C1 segment of cervical spinal cord (tissue), 14 donors: ENCODE measurements at places on chromosomes 1 and 21.

GRCh38 chr1:48552420-48552819 lies 80.4 kb upstream of the SPATA6 start:
- DNase-seq = no peak

DNA sequence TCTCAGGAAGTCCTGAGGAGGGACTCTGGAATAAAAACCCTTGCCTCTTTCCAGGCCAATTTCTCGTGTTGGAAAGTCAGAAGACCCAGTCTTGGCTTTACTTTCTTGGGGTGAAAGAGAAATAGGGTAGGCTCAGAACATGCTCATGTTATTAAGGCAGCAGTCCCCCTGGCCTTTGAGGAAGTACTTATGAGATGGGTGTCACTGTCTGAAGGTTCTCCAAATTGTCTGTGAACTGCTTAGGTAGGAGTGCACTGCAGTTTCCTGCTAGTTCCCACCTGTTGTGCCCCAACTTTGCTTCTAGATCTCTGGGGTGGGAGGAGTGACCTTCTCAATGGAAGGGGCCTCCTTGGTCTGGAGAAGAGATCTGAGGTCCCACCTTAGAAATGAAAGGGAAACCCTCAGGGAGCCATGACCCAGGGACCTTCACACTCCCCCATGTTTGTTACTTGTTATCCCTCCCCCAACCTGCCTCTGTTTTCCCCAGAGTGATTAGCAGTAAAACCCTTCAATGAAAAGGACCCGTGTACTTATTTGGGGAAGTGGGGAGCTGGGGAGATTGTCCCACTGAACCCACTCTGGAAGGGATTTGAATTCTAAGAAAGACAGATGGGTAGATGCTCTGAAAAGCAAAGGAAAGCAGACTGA lies 5.7 kb downstream of the ZNF691 start:
- no peak for DNase-seq

DNA sequence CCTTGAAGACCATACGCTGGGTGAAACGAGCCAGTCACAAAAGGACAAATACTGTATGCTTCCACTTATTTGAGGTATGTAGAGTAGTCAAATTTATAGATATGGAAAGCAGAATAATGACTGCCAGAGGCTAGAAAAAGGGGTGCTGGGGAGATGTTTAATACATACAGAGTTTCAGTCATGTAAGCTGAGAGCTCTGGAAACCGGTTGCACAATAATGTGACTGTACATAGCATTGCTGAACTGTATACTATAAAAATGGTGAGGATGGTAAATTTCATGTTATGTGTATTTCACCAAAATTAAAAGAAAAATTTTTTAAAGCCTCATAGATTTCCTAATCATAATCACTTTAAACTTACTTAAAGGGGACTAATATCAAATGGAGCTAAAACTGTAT lies 110.8 kb downstream of the ZZZ3 start:
- no peak for DNase-seq

GRCh38 chr1:235923466-235924021 lies 56.8 kb upstream of the LYST start:
- DNase-seq = no peak

DNA sequence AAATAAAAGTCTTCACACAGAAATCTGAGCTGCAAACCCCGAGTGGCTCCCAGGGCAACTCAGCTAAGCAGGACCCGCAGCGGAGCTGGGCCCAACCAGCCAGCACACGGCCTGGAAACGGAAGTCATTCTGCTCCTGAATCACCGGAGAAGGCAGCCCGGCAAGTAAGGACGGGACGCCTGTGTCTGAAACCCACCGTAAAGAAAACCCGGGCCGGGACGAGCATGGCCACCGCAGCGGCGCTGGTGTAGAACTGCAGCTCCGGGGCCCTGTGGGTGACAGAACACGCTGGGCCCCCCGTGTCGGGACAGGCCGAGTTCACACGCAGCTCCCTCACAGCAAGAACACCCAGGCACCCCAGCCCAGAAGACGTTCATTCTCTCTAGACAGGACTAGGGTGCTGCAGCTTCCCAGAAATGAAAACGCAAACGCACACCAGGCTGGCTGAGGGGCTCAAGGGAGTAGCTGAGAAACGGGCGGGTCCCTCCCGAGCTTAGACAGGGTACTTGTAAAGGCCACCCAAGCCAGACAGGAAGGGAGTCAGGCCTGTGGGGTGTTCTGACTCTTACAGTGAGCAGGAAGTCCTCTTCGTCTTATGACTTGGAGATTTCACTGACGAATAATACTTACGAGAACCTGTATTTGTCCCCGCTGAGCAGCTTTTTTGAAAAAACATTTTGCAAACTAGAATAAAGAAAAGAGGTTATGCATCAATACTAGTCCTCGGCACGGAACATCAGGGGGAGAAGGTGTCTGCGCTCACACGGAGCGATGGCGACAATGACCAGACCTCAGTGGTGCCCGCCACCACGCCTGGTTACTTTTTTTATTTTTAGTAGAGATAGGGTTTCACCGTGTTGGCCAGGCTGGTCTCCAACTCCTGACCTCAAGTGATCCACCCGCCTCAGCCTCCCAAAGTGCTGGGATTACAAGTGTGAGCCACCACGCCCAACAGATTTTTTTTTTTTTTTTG lies 10.9 kb upstream of the CDK11B start:
- DNase-seq = no peak

DNA sequence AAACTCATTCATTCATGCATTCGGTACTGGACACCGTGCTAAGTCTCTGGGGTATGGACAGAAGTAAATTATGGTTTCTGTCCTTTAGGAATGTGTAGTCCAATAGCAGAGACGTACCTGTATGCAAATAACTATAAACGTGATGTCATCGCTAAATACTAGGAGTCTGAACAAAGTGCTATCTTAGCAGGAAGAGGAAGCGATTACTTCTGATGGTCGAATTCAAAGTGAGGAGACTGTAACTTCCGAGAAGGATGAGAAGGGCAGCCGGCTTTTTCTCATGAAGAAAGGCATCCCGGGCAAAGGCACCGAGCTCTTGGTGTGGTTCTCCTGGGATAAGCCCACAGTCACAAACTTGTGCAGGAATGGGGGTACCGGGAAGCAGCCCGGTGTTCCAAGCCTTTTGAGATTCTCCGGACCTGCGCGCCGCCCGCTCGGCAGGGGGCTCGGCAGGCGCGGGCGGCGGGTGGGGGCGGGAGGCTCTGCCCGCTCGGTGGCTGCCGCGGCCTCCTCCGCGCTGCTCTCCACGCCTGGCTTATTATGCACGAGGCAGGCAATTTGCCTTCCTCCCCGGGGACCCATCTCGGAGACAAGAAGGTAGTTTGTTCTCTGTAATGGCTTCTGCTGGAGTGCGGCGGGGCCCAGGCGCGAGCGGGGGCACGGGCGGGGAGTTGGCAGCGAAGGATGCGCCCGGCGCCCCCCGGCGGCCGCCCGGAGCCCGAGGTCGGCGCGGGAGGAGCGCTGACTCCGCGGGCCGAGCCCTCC lies 67.5 kb upstream of the CD1D start:
- peak; percentile 25 for DNase-seq

DNA sequence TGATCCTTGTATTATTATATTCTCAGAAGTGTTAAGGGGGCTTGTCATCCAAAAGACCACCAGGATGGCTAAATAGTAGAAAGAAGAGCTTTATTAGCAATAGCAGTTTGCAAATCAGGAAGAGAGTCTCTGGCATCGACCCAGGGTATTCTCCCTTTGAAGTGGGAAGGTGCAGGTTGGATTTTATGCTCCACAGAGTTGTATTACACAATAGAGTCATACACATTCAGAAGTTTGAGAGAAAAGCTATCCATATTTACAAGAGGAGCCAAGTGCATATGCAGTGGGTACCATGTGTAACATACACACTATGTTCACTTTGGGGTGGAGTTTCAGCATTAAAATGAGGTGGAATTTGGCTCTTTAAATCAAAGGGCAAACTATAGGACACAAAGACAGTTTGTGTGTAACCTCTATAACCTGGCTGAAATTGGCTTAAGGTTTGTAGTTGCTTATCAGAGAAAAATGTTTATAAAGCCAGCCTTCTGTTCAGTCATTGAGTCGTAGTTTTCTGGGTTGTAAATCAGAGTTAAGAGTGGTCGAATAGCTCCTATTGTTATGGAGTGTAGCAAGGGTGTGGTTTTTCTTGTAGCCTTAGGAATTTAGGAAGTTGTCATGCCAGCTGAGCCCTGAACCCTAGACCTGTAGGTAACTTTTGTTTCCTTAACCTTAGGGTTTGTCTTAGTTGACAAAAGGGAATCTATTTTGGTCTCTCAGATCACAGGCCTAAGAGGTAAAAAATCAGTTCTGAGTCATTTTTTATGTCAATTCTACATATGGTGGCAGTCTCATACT lies 125.3 kb downstream of the DNM3 start:
- DNase-seq = no peak

DNA sequence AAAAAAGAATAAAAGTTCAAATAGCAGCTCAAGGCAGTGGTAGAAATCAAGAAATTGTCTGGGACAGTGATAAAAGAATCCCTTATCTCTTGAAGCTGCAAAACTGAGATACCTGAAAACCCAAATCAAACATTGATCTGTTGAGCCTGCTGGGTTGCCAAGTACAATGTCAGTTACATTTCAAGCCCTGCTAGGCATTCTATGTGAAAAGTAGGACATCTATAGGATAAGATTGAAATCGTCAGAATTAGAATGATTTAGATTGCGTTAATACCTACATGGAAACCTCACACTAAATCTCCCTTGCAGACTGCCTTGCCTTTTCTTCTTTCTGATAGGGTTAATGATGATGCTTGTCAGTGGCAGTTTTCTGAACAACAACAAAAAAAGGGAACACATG lies 1684.4 kb upstream of the B3GALT2 start:
- no peak for DNase-seq

DNA sequence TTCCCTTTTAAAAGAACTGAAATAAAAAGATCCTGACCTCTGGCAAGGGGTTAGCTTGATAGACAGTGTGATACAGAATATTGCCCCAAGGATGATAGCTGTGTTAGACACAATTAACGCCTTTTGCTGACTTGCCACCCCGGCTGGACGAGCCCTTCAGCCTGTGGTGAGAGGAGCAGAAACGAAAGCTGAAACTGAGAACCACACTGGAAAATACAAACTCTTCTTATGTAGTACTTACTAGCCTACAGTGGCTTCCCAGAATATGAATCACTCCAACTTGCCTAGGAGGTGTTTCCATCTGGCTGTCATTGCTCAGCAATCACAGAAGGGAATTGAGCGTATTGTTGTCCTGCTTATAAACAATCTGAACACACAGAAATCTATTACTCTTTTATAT lies 22.9 kb downstream of the SAMSN1 start:
- DNase-seq = no peak

- DNase-seq = no peak
Measured at GRCh38 chr21:36178349-36178748, 21.7 kb downstream of the DOP1B start.

DNA sequence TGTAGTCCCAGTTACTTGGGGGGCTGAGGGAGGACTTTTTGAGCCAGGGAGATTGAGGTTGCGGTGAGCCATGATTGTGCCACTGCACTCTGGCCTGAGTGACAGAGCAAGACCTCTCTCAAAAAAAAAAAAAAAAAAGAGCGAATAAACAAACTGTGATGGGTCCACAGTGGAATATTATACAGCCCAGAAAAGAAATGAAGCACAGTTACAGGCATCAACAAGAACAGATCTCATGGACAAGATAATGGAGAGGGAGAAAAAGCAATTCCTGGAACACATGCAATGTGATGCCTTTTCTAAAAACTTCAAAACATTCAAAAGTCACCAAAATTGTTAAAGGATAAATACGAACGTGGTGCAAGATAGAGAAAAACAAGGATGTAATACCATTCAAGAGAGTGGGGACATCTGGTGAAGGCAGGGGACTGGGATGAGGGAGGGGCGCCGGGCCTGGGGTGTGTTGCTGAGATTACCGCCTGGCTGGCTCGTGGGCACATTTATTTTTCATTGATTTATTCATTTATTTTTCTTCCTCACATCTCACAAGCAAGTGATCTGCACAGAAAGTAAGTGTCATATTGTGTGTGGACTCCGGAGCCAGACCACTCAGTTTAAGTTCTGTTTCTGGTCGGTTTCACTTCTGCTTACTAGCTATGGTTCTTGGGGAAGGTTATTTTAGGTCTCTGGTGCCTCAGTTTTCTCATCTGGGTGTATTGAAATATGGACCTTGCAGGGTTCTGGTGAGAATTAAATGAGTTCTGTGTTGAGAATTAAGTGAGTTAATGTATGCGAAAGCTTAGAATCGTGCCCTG lies 30.1 kb downstream of the ABCG1 start:
- no peak for DNase-seq

DNA sequence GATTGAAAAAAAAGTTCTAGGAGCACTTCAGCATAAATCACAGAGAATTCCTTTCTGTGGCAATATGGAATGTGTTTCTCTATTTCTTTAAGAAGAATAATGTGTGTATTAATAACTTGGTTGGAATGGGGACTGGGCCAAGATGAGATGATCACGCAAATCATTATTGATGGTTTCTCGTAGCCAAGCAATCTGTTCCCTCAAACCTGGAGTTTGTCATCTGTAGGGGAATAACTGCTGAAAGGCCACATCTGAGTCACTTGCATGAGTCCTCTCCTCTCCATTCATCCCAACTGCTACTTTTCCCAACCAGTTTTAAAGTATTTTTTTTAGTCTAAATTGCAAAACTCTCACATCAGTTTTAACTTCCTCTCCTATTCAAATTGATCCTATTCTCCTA lies 480.4 kb downstream of the PLPP3 start:
- no peak for DNase-seq

DNA sequence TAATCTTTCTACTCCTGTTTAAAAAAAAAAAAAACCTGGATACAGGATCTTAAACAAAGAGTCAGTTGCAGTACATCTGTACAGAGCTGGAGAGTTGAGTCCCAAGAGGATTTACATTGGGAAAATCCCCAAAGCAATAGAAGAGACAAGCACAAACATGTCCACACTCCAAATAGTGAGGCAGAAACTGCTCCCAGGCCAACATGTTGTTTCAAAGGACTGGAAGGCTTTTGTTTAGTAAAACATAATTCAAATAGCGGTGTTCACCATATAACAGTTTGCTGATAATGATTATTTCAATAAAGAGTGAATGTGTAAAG lies 425.4 kb downstream of the ADGRL2 start:
- DNase-seq = no peak

GRCh38 chr1:58338081-58338480 lies 208.4 kb downstream of the OMA1 start:
- no peak for DNase-seq

DNA sequence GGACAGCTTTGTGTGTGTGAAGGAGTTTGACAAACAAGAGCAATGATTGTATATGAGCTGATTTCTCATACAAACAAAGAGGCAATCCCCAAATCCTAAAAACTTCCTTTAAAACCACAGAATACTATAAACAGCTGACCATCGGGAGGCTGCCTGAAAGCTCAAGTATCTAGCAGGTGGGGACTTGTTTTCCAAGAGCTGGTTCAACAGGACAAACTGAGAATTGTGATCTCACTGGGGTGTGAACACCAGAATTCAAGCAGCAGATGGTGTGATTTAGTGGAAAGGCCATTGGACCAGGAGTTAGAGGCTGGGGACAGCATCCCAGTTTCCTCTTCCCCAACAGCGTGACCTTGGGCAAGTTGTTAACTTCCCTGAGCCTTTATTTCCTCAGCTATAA lies 13.9 kb downstream of the LMX1A start:
- no peak for DNase-seq

GRCh38 chr1:199283794-199284193 lies 645.0 kb downstream of the PTPRC start:
- no peak for DNase-seq
